ENCODE measurements at places on chromosomes 3 and 15. TPM values are rescaled to one million over a fixed set of nuclear protein-coding genes. Genes with fewer than 3 reads are reported as not detected.

- no peak for DNase-seq
Observed at GRCh38 chr3:118137778-118138177, 896.9 kb downstream of the IGSF11 start.

- DNase-seq: no peak
Observed at GRCh38 chr15:63080634-63081250, 38.2 kb downstream of the TPM1 start.

DNA sequence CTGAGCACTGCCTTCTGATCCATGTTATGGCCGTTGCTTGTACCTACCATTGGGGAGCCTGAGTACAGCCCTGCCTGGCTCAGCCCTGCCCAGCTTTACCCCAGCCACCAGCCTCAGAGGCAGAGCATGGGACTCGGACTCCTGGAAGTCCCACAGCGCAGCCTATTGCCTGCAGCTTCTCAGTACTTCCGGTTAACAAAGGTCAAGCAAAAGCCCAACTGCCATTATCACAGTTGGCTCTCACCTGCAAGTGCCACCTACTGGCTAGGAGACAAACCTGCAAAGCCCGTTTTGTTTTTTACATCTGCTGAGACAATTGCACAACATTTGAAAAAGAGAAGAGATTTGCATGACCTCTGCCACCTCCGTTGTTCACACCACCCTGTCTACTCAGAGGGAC lies 1081.7 kb downstream of the NAALADL2 start:
- no peak for DNase-seq

GRCh38 chr3:15958692-15959433 lies 161.1 kb upstream of the ANKRD28 start:
- DNase-seq: no peak

DNA sequence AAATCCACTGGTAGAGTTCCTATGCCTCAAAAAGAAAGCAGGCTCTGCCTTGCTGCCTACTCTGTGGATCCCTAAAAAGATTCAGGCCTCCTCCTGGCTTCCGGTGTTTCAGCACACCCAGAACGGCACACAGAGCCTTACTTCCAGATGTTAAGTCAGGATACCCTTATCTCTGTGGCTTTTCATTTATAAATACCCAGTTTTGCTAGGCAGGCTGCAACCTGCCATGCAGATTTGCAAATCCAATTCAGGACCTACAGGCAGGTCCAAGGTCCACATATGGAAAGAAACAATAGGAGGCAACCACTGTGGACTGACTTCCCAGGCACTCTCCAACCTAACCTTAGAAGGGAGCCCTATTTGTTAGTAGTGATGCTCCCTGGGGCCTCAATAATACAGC lies 30.7 kb downstream of the EFL1 start:
- no peak for DNase-seq

GRCh38 chr3:104805042-104805441 lies 561.7 kb upstream of the ALCAM start:
- DNase-seq: no peak

- no peak for DNase-seq
Observed at GRCh38 chr3:124318014-124318413, 326.1 kb upstream of the ROPN1 start.

DNA sequence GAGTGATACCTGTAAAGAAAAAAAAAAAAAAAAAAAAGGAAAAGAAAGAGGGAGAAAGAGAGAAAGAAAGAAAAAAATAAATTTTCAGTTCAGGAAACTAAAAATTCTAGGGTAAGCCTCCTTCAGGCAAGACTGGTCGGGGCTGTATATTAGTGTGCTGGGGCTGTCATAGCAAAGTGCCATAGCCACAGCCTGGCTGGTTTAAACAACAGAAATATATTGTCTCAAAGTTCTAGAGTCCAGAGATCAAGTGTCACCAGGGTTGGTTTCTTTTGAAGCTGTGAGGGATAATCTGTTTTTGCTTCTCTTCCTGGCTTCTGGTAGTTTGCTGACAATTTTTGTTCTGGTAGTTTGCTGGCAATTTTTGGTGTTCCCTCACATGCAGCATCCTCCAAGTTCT lies 48.4 kb upstream of the SLC25A26 start:
- DNase-seq: no peak

- no peak for DNase-seq
Observed at GRCh38 chr3:130527426-130527825, 10.4 kb downstream of the COL6A6 start.

GRCh38 chr3:150033721-150034120 lies 63.0 kb upstream of the PFN2 start:
- no peak for DNase-seq

- DNase-seq: no peak
Observed at GRCh38 chr15:31446546-31446945, 119.9 kb downstream of the KLF13 start.

DNA sequence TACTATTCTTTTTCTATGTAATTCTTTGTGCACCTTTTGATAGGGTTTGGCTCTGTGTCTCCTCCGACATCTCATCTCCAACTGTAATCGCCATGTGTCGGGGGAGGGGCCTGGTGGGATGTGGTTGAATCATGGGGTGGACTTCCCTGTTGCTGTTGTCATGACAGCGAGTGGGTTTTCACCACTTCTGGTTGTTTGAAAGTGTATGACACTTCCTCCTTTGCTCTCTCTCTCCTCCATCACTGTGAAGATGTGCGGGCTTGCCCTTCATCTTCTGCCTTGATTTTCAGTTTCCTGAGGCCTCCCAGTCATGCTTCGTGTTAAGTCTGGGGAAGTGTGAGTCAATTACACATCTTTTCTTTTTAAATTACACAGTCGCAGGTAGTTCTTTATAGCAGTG lies 225.8 kb upstream of the DPPA4 start:
- no peak for DNase-seq

- no peak for DNase-seq
Observed at GRCh38 chr3:154919226-154919625, 160.9 kb upstream of the MME start.

Gene ANP32A
- 117 TPM for total RNA-seq

Gene CEMIP
- 146 TPM for total RNA-seq

Gene LDHAL6B
- not detected for total RNA-seq

Gene SORD
- 10.7 TPM for total RNA-seq

Gene CYP1A2
- total RNA-seq: not detected

Gene POU1F1
- not detected for total RNA-seq

Gene GOLGA8S
- 0.32 TPM for total RNA-seq

Gene STAC
- not detected for total RNA-seq

Gene SLC28A1
- not detected for total RNA-seq

Gene ROPN1
- not detected for total RNA-seq

Gene PRSS50
- not detected for total RNA-seq

Gene SNX22
- 0.27 TPM for total RNA-seq

Gene DZIP1L
- total RNA-seq: 42.1 TPM

Gene CDHR4
- total RNA-seq: not detected

All from chondrocyte (in vitro differentiated cells).